ENCODE measurements at places on chromosomes 5 and 9.
A peak's percentile ranks its signal among the peaks of the same experiment; 100 is the strongest.

DNA sequence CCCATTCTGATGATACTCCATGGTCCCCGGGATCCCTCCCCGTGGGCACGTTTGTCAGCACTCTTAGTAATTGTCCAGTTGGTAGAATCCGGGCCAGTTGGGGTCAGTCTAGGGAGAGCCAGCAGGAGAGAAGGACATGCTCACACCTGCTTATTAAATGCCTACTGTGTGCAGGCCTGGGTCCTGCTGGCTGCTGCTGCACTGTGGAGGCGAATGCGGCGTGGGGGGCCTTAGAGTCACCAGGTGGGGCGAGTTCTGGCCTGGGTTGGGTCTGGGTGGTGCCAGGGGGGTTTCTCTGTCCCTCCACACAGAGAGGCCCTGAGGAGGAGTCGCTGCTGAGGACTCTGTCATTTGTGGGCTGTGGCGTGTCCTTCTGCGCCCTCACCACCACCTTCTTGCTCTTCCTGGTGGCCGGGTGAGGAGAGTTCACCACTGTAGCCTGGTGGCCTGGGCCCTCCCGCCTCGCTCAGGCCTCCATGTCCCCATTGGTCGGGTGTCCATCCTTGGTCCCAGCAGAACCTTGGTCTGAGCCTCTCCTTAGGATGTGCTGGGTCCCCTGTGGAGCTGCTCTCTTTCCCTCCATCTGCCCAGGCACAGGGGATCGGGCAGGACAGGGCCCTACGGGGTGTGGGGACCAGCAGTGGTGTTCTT lies 17.3 kb downstream of the ADGRD2 start:
- DNase-seq, result no peak

- DNase-seq, result no peak
Observed at GRCh38 chr5:155024015-155024414, 10.5 kb downstream of the KIF4B start.

DNA sequence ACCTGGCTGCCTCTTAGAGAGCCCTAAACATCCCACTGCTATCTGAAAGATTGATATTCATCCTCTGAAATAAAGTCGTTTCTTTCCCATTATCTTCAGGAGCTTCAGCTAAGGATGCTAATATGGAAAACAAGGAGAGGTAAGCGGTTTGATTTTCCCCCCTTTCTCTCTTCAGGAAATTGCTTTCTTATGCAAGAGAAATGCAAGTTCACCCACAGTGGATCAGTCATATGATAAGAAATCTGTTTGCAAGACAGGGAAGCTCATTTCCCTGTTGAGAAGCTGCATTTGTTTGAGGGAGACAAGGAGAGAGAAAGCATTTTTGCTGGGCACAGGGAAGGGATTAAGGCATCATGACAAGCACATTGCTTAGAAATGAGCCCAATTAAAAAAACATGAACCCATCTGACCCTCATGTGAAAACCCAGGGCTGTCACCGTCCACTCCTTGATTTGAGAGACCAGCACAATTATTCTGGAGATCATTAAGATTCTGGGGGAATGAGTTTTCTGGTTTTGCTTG lies 53.7 kb upstream of the BOD1 start:
- DNase-seq, result peak; percentile 63

GRCh38 chr5:141003031-141003430 lies 36.8 kb downstream of the PCDHAC2 start:
- no peak for DNase-seq

DNA sequence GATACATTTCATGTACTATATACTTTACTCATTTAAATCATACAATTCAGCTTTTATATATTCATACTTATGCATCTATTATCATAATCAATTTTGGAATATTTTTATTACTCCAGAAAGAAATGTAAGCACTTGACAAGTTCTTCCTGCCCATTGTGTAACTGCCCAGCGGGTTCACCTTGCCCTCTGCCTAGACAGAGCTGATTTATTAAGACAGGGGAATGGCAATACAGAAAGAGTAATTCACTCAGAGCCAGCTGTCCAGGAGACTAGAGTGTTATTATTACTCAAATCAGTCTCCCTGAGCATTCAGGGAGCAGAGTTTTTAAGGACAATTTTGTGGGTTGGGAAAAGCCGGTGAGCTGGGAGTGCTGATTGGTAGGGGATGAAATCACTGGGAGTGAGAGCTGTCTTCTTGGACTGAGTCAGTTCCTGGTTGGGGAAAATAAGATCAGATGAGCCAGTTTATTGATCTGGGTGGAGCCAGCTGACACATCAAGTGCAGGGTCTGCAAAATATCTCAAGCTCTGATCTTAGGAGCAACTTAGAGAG lies 16.1 kb upstream of the SPIN1 start:
- DNase-seq, result no peak

DNA sequence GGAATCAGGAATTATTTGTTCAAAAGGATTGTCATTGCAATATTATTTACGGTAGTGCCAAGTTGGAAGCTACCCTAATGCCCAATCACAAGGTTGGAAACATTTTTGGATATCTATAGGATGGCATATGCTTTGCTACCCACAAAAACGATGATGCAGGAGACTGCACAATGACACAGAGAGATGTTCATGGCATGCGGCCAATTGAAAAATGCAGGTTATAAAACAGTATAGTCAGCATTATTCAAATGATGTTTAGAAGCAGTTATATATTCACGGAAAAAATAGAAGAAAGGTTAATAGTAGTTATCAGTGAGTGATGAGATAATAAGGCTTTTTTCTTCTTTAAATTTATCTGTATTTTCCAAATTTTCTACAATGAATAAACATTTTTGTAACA lies 5.9 kb upstream of the ACSL6 start:
- DNase-seq, result no peak

DNA sequence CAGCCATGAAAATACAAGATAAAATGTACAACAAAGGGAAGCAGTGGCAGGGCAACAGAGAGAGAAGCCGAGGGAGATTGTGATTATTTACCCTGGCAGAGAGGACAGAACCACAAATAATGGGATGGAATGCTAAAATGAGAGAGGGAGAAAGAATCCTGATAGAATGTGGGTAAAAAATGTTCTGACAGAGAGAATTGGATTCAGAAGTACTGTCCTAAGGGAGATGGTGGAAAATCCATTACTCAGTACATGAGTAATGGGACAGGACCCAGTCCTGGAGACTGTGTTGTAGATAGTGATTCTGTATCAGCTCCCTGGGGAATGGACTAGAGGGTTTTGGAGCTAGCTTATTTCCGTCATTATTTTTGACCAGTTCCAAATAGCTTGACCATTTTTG lies 831.5 kb downstream of the MAT2B start:
- DNase-seq, result no peak

GRCh38 chr5:172617817-172618216 lies 23.2 kb upstream of the NEURL1B start:
- DNase-seq, result no peak

GRCh38 chr5:104353371-104353770 lies 790.8 kb upstream of the NUDT12 start:
- DNase-seq, result no peak

- DNase-seq, result no peak
Observed at GRCh38 chr5:39341896-39342295, 22.4 kb downstream of the C9 start.

DNA sequence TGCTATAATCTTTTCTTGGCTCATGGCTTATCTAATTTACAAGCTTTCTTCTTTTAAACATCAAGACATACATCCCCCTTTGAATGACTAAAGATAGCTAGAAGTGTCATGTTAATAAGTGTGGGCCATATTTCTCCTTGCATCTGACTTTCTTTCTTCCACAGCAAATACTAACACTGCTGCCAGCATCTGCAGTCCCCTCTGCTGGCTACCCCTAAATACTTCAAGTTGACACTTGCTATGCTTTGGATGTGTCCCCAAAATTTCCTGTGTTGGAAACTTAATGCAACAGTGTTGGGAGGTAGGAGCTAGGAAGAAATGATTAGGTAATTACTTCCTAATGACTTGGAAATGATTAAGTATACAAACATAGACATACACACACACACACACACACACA lies 459.0 kb upstream of the ST8SIA4 start:
- DNase-seq, result no peak

- DNase-seq, result no peak
Observed at GRCh38 chr9:8717146-8717545, 917.6 kb upstream of the DMAC1 start.

DNA sequence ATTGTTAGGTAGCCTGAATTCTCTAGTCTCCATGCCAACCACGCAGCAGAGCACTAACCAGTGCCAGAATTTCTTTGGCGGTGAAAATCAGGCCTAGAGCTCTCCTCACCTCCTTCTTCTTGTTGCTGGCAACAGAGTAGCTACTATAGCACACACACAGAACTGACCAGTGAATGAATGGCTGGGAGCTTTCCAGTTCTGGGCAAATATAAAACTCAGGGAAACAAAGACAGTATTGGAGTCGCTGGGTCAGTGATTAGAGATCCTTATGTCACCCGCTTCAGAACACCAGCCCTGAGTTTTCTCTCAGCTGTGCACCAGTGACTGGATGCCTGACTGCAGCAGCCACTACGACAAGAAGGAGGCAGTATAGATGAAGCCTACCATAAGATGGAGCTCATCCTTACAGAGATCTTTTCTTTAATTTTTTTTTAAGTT lies 26.9 kb upstream of the FEM1C start:
- DNase-seq, result no peak

DNA sequence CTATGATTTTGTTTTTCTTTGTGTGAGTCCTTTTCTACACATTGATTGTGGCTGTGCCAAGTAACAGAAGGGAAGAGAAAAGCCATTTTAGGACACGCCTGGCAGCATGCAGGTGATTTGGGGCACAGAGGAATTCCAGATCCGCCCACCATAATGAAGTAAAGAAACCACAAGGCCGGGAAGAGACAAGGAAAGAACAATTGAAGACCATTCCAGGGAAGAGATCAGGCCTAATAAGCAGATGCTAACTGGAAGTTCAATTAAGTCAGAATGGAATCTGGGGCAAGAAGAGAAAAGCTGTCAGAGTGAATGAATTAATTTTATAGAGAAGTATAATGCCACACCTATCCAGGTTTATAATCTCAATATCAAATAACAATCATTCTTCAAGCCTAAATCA lies 110.2 kb upstream of the ISL1 start:
- no peak for DNase-seq

GRCh38 chr5:133372293-133372937 lies 239.9 kb downstream of the FSTL4 start:
- DNase-seq, result no peak

Measured in NT2/D1 (cell line).